Peyer's patch (tissue), 4 donors: ENCODE measurements at places on chromosomes 5 and 9.

GRCh38 chr5:83889971-83890745, 169.5 kb upstream of the HAPLN1 start:
- DNase-seq = no peak

- DNase-seq = no peak
Measured at GRCh38 chr5:124580925-124581737, 165.3 kb downstream of the ZNF608 start.

- DNase-seq = no peak
Measured at GRCh38 chr9:99107421-99107820, 2.5 kb downstream of the TGFBR1 start.

- DNase-seq = no peak
Measured at GRCh38 chr9:30329431-30329830, 2055.0 kb upstream of the ACO1 start.

DNA sequence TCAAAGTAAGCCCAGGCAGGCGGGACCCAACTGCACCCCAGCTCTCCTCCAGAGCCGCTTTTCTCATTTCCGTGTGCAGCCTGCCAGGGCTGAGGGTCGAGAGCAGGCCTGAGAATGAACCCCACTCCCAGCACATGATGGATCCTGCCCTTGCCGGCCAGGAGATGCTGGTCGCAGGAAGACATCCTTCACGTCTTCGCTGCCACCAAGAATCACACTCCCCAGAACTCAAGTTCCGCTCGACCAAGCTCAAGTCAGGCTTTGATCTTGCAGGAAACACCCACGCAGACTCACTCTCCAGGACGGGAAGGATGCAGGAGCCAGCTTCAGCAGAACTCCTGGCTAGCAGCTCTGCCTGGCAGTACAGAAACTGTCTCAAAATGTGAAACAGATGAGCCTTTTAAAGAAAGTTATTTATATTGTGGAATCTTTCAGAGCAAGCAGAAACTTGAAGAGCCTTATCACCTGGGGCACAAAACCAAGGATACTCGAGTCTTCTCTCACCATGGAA, 102.4 kb downstream of the ROR2 start:
- DNase-seq = no peak

DNA sequence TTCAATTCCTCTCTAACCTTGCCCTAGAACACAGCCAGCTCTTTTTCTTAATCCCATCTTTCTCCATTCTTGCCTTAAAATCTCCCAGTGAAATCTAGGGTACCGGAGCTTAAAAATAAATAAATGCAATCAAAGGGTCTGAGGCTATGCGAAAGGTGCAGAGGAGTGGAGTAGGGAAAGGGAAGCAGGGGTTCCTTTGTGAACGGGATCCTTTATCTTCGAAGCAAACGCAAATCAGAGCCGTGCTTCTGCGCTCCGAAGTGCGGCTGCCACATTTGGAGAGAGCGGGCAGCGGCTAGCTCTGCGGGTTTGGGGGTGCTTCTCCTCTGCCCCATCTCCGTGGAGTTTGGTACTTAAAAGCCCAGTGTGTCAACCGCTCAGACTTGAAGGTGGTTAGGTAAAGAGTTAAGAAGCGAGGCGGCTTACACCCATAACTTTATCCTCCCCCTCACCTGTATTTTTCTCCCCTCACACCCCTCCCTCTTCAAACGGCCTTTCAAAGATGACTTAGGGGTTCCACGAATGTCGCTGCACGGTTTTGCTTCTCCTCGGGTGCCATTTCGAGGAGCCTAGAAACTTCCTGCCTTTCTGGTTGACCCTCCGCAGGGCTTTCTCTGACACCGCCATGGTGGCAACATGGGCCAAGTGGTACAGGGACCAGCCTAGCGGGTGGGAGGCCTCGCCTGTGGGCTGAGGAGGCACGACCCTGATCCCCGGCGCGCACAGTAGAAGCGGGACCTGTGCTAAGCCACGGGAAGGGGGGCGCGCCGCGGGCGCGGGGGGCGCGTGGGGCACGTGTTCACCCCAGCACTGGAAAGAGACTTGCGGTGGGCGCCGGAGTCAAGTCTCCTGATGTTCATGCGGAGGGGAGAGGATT, 31.7 kb upstream of the NFIB start:
- DNase-seq = no peak

DNA sequence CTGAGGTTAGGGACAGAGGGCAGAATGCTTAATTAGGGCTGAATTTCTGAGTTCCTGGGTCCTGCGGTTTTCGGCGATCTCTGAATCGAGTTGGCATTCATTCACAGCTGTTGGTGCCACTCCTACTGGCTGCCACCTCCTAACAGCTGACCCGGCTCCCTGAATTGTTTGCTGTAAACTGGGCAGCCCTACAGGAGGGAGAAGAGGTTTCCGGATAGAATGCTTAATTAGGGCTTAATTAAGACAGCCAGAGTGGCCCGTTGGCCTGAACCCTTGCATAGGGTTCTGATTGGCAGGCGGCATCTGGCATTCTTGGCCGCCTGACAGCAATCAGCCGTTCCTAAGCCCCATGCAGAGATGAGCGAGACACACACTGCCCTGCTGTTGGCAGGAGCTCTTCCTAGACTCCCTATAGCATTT, 25.7 kb downstream of the FRMPD1 start:
- no peak for DNase-seq

- no peak for DNase-seq
Measured at GRCh38 chr5:18220631-18221030, 586.4 kb downstream of the TAF11L14 start.

DNA sequence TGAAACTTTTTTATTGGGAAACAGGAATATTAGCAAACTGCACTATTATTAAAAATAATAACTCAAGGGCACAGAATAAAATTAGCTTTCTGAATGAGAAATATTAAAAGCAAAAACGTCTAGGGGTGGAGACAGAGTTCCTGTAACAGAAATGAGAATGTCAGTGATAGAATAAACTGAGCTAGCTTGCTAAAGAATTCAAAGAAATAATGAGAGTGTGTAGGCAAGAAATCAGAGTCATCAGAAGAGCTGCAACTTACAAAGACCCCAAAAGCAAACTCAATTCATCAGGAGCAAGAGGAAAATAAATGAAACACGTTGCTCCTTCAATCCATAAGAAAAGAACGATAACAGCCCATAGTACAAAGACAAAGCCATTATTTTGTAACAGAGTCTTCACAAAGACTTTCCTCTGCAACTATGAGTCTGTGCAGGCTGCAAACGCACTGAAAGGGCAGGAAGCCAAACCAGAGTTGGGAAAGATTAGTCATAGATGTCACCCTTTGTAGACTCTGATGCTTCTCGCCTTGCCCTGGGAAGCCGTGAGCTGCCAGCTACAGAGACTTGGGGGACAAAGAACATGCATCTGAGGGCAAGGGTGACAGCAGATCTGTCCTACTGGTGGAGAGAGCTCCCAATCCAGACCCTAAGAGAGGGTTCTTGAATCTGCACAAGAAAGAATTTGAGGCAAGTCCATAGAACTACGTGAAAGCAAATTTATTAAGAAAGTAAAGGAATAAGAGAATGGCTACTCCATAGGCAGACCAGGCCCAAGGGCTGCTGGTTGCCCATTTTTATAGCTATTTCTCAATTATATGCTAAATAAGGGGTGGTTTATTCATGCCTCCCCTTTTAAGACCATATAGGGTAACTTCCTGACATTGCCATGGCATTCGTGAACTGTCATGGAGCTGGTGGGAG, 40.8 kb downstream of the SHC3 start:
- no peak for DNase-seq

GRCh38 chr5:54944364-54944763, 41.0 kb downstream of the ESM1 start:
- no peak for DNase-seq

DNA sequence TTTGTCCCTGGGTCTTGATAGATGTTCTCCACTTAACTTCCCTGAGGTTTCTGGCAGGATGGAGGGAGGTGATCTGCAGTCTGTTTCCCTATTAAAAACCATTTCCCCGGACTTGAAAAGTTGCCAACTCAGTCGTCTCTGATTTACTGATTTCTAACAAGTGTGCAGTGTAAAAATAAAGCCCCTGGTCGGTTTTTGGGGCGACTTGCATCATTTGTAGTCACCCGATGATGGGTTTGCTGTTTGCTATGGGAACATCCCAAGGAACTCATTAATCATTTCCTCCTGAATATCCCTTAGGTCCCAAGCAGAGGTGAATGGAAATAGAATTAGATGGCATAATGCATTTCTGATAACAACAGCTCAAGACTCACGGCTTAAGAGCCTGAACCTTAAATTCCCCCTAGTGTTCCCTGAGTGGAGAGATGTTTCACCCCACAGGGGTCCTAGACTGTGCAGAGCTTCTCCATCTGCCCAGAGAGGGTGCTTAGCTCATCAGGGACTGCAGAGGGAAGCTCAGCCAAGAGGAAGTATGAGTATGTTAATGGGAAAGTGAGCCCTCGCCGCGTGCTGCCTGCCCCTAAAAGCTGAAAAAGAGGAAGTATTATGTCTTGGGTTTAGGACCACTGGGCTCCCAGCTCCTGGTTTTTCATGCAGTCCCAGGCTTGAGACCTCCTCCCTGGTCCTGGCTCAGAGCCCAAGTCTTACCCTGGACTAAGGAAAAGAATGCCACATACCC, 115.1 kb upstream of the DAP start:
- no peak for DNase-seq

DNA sequence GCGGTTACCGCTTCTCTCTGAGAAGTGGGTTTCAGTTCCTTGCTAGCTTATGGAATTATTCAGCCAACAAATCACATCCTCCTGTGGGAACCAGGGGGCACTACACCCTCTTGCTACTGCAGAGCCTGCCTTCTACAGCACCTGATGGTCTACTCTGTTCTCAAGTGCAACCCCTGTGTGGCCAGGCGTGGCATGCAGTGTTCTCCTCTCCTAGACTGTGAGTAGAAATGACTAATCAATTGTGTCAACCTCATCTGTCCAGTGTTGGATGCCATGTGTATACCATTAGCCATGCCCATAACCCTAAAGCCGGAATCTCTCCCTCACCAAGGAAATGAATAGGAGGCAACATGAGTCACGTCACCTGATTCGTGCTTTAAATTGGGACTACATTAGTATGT, 117.2 kb upstream of the LIFR start:
- DNase-seq = no peak

GRCh38 chr9:86022687-86023266, 76.6 kb downstream of the GOLM1 start:
- no peak for DNase-seq
